CD8-positive, alpha-beta memory T cell (primary cell): ENCODE measurements at places on chromosomes 2 and 18. TPM values are rescaled to one million over a fixed set of nuclear protein-coding genes. Genes with fewer than 3 reads are reported as not detected.

GRCh38 chr2:12169721-12170120, 423.3 kb downstream of the LPIN1 start:
- no peak for DNase-seq

- no peak for DNase-seq
These were observed 35.6 kb downstream of the EPAS1 start for GRCh38 chr2:46332686-46333281.

DNA sequence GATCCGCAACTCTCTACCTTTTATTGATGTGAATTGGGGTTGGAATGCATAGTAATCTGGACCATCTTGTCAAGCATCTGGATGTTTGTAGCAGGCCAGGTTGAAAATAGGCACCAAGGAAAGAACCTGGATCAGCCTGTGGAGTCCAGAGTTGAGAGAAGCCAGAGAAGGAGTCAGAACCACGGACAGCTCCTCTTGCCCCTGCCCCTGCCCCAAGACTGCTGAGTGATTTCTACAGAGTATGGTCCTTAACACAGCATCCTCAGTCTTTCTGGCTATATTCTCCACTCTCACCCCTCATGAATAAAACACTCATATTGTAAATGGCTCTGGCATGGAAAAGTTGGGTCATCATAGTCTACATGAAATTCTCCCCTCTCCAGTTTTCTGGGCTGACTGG, 154.6 kb downstream of the LOXHD1 start:
- no peak for DNase-seq

DNA sequence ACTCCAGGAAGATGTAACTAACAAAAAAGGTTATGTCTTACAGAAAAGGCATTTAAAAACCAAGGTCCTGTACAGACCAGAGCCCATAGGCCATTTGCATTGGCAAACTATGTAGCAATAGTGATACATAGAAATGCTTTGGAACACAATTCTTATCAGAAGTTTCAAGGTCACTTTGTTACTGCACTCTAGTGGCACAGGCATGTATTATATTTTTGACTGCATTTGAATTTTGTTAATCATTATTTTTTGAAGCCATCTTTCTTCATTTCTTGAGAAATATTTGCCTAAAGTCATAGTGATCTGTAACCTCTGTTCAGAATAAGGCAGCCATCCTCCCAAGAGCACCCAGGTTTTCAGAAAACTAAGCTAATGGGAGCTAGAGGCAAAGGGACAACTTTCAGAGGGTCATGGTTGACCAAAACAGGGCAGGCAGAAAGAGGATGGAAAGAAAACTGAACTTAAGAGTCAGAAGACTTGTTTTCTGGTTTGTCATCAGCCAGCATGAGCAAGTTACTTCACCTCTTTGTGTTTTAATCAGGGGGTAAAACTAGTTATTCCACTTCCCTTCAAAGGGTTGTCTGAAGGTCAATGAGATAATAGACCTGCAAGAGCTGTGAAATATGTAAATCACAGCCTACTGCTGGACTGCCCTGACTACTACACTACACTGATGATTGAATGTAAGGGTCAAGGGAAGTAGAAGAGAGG, 41.5 kb downstream of the SLC38A11 start:
- no peak for DNase-seq

The PJVK gene
- total RNA-seq: 1.5 TPM
